Mucosa of gallbladder (tissue), 1 donor: ENCODE measurements at places on chromosomes 13 and 19. TPM values are rescaled to one million over a fixed set of nuclear protein-coding genes. Genes with fewer than 3 reads are reported as not detected.

CEACAM19 gene
- 10.9 TPM for total RNA-seq

HNRNPA1L2 gene
- total RNA-seq: 3.9 TPM

GPR183 gene
- total RNA-seq: 11.7 TPM

SBK3 gene
- total RNA-seq: 0.20 TPM

ZNF524 gene
- 37.8 TPM for total RNA-seq

DNA sequence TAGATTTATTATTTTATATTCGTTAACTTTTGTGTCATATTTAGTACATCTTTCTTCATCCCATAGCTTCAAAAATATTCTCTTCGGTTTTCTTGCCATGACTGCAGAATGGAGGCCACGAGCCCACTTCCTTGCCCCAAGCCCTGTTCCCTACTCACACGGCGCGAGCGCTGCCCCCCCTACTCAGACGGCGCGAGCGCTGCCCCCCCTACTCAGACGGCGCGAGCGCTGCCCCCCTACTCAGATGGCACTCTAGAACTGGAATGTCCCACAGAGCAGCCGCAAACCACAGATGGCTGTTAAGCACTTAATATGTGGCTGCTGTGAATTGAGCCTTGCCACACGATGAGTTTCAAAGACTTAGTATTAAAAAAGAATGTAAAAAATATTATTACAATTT is 102.2 kb upstream of the PEG3 start:
- no peak for DNase-seq

- DNase-seq: no peak
Measured at GRCh38 chr19:57008432-57008831, 111.4 kb upstream of the USP29 start.

DNA sequence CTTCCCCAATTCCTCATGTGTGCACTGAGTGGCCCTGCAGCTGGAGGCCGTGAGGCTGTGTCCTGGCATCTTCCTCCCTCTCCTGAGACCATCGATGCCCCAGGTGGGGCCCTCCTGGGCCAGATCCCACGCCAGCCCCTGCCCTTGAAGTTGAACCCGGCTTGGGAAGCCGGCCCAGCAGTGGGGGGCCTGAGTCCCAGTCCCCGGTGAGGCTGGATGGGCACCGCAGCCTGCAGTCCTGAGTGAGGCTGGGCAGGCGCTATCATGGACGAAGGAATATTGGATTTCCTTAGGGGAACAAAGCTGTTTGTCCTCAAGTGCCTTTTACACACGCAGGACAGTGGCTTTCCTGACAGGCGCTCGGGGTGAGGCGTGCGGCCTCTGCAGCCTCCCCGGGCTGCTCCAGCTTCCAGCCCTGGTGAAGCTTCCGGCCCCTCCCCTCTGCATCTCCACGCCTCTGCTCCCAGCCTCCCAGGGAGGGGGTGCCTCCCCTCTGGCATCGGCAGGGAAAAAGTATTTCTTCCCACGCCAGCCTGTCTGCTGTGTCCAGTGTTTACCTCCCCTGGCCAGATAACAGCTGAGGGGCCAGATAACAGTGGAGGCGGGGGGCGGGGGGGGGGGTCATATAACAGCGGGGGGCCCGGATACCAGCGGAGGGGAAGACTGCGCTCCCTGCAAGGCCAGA is 159.5 kb downstream of the KDM4B start:
- DNase-seq: peak; percentile 57

GRCh38 chr19:38152461-38153379 is 71.3 kb downstream of the DPF1 start:
- DNase-seq: no peak

GRCh38 chr19:29845574-29846176 is 33.9 kb downstream of the CCNE1 start:
- DNase-seq: no peak

DNA sequence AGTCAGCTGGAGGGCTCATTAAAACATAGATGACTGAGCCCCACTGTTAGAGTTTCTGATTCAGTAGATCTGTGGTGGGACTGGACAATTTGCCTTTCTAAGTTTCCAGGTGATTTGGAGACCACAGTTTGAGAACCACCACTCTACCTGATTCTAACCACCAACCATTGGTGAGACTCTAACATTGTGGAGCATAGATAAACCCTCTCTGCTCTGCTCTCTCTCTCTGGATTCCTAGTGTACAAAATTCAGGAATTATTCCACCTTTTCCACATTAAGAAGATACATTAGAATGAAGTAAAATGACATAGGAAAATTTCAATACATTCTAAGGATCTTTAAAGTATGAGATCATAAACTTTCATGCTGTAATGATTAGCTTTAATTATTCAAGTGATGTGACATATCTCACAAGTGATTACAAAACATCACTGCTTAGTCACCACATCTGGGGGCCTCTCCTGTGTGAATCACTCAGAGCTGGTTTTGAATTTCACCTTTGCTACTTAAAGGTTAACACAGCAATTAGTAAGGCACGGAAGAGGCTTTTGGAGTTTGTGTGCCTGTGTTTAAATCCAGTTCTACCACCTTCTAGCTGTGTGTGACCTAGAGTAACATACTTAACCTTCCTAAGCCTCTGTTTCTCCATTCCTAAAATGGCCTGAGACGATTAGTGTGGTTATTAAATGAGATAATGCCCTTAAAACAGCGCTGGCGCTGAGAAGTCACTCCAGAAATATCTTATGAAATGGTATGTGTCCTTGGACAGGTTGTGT is 78.5 kb upstream of the NBEA start:
- DNase-seq: no peak

DNA sequence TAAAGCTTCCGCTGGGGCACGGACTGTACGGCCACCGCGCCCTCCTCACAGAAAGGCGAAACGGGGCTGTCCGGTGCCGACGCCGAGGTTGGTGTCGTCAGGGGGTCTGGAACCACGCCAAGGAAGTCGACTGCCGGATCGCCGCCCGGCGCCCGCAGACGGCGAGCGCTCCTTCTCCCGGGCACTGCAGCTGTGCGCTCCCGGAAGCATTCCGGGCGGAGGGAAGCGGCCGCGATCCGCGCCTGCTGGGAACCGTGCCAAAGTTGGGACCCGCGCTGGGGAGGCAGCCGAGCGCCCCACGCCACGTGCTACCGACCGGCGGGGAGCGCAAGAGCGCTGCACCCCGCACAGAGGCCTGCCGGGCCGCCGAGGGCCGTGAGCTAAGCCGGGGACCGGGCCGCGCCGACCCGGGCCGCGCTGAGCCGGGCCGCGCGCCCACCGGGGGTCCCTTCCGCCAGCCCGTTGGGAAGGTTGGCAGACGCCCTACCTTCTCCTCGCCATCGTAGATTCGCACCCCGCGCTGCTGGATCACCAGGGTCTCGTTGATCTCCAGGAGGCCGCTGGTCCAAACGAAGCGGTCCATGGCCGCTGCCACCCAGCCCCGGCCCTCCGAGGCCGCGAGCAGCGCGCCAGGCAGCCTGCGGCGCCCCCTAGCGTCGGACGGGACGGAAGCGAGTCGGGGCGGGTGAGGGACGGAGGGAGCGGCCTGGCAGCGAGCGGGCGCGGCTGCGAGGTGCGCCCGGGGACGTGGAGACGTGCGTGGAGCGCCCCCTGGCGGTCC is at the start of gene VPS36:
TSS of gene VPS36 (minus strand) at position 623 of the 781 bp plus-strand sequence. CDS start at position 583, 40 bp downstream.
- DNase-seq: peak; percentile 97

GRCh38 chr13:113491418-113491883 is 940 bp upstream of the DCUN1D2 start:
- no peak for DNase-seq
